ENCODE measurements at places on chromosomes 12 and 14.

GRCh38 chr12:29782285-29782870, 1.4 kb downstream of the TMTC1 start:
- DNase-seq, result peak; percentile 15

DNA sequence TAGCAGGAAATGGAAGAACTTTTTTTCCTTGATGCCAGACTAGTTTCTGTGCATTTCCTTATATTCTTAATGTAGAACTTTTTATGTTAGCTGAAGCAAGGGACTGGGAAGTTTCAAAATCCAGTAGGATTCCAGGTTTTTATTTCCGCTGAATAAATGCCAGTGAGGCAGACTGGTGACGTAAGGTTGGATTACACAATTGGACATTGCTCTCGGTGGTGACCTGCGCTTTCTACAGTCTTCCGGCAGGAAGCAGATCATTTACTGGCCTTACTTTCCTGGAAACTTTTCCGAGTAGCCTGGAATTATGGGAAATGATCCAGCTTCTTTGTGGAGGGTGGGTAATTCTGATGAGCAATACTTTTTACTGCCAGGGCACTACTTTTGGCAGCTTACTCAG, 3.6 kb downstream of the IFT43 start:
- no peak for DNase-seq

DNA sequence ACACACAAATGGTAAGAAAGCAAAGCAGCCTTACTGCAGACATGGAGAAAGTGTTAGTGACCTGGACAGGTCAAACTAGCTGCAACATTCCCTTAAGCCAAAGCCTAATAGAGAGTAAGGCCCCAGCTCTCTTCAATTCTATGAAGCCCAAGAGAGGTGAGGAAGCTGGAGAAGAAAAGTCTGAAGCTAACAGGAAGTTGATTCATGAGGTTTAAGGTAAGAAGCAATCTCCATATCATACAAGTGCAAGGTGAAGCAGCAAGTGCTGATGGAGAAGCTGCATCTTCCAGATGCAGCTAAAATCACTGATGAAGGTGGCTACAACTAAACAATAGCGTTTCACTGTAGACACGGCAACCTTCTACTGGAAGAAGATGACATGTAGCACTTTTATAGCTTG, 53.5 kb downstream of the PPP1R12A start:
- DNase-seq, result no peak

- DNase-seq, result no peak
Observed at GRCh38 chr12:1505576-1505975, 88.8 kb downstream of the FBXL14 start.

- no peak for DNase-seq
Observed at GRCh38 chr14:42407153-42407552, 800.5 kb downstream of the LRFN5 start.

GRCh38 chr12:106255952-106256351, 8.1 kb upstream of the CKAP4 start:
- DNase-seq, result no peak

GRCh38 chr14:80926397-80927082, 15.0 kb downstream of the CEP128 start:
- DNase-seq, result no peak

- DNase-seq, result no peak
Observed at GRCh38 chr12:15469356-15469755, 147.0 kb downstream of the PTPRO start.

DNA sequence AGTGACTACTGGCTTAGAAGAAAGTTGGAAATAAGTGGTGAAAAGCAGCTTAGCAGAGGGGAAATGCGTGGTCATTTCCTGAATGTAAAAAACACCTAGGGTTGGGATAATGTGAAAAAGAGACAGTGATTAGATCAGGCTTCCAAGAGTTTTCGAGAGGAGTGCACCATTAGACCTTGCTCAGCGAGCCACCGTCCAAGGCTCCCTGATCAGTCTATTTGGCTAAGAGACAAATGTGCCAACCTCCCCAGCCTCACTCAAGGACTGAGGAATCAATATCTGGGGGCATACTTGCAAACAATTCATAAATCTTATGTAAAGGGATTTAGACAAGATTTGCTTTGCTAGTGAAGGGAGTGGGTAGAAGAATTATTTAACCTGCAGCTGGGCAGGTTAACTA, 594.5 kb downstream of the NRXN3 start:
- DNase-seq, result no peak

- peak; percentile 9 for DNase-seq
Observed at GRCh38 chr14:58712357-58712756, 74.6 kb downstream of the DACT1 start.

- DNase-seq, result no peak
Observed at GRCh38 chr14:22493753-22494152, 95.3 kb downstream of the DAD1 start.

DNA sequence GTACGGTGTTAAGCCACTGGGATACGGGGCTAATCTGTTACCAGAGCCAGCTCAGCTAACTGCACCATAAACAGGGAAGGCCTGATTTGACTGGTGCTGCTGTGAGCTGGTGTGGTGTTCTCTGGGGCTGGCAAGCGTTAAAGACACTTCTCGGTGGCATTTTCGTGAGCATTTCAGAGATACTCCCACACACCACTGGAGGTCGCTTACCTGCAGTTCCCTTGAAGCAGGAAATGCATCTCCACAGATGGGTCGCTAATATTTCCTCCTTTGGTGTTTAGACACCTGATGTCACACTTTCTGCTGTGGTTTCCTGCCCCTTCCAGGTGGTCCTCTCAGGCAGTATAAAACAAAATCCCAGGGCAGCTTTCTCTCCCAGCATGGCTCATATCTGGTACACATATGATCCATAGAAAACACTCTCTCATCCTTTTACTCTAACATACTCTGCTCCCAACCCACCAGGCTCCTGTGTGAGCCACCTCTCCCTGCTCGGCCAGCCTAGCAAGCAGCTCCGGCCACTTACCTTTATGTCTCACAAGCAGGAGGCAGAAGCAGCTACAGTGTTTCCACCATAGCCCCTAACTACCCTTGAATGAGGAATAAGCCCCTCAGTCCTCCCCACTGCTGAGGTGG, 129.9 kb upstream of the GRIN2B start:
- DNase-seq, result peak; percentile 16

GRCh38 chr14:50688875-50689274, 20.8 kb upstream of the SAV1 start:
- DNase-seq, result no peak

GRCh38 chr12:108595711-108596647, 1.9 kb downstream of the TMEM119 start:
- DNase-seq, result no peak

GRCh38 chr12:51247523-51248206, 9.0 kb downstream of the DAZAP2 start:
- no peak for DNase-seq

DNA sequence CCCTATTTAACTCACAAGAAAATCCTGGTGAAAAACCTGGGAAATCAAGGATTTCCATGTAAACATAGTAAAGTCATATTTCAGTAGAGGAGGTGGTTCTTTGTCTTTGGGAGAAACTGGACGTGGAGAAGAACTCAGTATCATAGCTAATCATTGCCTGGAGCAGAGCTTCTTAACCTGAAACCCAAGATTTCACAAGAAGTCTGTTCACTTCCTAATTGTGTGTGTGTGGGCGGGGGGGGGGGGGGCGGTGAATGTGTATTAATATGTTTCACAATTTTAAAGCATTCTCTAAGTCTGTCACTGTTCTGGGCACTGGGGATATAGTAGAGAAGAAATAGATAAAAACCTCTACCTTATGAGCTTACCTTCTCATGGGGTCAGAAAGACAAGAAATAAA, 96.7 kb upstream of the PPP4R3A start:
- no peak for DNase-seq

DNA sequence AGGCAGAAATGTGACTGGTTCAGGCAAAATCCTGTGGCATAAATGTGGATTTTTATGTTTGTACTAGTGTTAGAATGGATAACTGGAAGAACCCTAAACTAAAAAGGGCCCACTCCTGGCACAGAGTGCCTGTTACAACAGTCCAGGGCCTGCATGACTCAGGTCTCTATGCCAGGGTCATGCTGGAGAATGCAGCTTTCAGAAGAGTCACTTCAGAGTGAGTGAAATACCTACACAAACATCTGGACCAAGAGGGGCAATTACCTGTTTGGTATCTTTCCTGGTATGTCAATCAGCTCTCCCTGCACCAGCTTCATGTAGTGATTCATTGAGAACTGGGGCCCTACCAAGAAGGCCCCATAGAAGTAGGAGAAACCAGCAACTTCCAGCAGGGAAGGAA, 10.0 kb downstream of the EMG1 start:
- no peak for DNase-seq

DNA sequence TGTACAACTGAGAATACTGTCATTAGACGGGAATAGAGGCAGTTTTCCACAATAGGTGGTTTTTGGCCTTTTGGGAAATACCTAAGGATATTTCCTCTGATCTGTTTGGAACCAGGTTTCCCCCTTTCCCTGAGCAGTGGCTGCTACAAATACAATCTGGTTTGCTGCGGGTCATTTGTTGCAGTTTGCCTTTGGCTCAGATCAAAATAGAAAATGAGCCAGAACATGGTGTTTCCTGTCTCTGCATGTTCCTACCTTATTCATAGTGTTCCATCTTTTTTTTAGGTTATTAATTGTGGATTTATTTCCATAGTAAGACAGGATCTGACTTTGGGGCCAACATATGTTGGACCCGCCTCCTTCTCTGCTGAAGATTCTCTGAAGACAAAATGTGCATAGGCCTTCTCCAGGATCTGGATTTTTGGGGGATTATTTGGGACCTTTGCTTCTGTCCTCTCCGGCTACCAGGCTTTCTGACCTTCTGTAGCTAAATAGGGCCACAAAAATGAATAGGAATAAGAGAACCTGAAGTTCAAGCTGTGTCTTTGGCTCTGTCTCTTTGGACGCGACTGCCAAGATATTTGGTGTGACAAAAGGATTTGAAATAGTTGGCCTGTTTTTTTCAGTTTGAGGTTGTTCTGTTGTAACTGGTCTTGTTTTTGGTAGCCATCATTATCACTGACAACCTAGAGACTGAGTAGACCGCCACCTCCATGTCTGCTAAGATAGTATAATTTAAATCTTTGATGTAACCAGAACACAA, 146.9 kb downstream of the PRKCH start:
- DNase-seq, result no peak

DNA sequence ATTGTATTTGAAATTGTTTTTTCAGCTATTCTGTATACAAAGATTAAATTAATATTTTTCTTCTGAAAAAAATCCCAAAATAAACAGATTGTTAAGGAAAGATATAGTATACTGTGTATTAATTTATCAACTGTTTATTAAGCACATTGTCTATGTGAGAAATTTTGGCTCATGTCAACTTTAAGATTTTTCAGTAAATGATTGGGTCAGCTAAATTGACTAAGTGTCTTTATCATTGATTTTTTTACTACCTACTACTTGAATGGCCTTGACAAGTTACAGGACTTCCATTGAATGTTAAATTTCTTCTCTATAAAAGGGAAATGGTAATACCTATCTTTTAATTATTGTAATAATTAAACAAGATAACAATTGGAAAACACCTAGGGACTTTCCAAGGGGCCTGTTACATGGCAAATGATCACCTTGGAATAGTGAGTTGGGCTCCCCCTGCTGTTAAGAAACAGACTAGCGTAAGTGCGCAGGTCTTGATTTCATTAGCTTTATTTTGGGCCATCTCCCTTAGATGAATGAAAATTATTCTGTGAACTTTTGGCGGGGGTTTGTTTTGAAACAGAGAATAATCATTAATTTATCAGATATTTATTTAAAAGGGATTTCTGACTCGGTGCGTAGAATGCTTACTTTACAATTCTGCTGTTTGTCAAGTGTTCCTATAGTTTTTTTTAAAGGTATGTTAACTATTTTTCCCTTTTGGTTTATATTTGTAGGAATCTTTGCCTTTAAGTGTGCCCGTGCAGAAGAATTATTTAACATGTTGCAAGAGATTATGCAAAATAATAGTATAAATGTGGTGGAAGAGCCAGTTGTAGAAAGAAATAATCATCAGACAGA, 14.5 kb upstream of the CCT2 start:
- peak; percentile 24 for DNase-seq

GRCh38 chr12:50603817-50604639, 99.2 kb downstream of the DIP2B start:
- DNase-seq, result no peak

- no peak for DNase-seq
Observed at GRCh38 chr14:99791476-99792209, 1.6 kb upstream of the EML1 start.

GRCh38 chr12:3913278-3913677, 40.1 kb upstream of the PARP11 start:
- DNase-seq, result no peak

DNA sequence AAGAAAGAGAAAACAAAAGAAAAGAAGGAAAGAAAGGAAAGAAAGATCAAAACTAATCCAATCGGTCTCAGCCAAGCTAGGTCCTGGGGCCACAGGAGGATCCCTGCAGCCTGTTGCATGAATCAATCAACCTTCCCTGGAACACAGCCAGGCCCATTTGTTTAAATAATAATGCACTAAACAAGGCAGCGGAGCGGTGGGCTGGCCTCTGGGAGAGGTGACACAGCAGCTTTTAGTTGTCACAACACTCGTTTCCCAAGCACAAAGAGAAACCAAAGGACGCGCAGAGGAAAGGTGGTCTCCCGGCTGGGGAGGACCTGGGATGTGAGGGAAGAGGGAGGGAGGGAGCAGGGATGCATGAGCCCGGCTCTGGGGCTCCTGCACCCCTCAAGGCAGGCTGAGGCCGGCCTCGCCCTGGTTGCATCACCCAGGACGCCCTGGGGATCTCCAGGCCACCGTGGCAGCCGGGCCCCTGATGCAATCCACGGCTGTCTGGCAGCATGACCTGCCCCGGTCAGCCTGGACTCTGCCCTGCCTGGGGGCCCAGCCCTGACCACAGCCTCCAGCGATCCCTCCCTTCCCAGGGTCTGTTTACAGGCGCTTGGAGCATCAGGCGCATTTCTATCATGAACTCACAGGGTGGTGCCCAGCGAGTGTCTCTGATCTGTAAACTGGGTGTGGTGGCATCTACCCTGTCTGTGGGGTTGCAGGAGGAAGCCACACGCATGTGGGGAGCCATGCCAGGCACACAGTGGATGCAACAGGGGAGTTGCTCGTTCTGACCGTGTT, 32.5 kb downstream of the MMP17 start:
- DNase-seq, result peak; percentile 6

DNA sequence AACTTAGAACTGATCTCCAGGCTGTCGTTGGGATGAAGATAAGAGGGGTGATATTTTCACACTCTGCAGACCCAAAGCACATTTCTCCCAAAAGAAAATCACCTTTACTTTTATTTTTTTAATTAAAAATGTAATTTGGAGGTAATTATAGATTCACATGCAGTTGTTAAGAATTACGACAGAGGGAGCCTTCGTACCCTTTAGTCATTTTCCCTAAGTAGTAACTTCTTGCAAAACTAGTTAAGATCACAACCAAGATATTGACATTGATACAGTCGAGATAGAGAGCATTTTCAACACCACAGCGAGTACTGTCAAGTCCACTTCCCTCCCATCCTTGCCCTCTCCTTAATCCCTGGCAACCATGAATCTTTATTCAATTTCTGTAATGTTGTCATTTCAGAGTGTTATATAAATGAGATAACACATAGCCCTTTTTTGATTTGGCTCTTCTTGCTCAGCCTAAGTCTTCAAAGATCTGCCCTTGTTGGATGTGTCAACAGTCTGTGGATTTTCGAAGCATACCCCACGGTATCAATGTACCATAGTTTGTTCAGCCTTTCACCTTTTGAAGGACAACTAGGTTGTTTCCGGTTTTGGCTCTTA, 39.6 kb downstream of the DNAH10 start:
- peak; percentile 6 for DNase-seq

All from NCI-H1694 treated with DMSO at 0.1 percent for 48 hours (cell line).